ENCODE measurements at places on chromosomes 4 and X.

DNA sequence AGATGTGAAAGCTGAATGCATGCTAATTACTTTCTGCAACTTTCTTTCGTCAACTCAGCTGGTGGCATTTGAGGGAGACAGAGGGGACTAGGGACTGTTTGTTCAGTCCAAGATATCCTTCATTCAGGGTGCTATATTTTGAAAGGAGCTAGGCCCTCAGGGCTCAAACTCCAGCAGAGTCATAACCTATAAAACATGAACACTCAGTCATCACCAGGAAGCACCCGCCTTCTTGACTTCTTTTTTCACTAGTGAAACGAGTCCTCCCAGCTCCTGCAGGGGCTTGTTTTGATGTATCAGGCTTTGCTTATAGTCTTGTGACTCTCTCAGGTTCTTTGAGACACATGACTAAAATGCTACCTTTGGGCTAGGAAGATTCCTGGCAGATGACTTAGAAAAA is 230.6 kb downstream of the PCDH7 start:
- no peak for DNase-seq

DNA sequence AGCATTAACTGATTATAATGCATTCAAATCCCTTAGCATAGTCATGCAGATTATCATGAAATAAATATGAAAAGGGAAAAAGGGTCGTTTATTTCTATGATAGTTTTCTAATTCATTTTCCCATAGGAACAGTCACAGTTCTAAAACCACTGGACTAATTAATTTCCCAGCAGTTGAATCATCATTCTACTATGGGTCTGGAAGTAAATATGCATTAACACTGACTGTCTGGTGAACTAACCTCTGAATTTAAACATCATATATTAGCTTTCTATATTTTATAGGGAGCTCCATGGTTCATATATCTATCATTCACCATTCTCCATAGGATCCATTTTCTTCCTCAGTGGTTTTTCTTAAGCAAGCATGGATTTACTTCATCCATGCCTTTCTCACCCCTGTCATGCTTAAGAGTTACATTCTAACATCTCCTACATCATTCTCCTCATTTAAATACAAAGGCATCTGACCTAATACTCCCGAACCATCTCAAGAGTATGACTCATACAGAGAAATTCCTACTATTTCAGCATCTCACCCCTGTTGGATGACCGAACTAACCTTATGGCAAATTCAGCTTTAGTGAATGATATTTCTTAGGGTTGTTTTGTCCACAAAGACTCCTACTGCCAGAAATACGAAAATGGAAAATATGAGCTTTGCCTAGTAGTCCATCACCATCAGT is 198.7 kb upstream of the ADAMTS3 start:
- DNase-seq: no peak

DNA sequence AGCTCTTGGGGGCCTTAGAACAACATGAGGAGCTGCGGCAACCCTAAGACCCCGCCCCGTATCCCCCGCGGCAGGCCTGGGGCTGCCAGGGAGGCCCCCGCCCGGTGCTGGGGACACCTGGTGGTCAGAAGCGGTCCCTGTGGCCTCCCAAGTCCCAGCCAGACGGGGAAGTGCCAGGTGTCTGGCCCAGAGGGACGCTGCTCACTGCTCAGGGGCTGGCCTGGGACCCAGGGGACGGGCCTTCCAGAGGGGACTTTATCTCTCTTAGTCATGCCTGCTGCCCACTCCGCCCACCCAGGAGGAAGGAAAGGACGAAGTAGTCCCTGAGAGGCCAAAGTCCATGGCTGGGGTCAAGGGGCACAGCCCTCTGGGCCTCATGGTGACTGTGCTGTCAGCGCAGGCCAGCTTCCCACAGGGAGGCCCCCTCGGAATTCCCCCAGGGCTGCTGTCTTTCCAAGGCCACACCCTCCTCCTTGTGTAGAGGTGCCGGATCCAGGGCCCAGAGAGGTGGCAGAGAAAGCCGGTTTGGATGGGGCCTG is 31.0 kb upstream of the HTRA3 start:
- no peak for DNase-seq

- no peak for DNase-seq
These were observed 56.7 kb upstream of the FGFBP2 start for GRCh38 chr4:16019649-16020048.

- DNase-seq: no peak
These were observed 61.7 kb downstream of the NBDY start for GRCh38 chrX:56790778-56791177.

DNA sequence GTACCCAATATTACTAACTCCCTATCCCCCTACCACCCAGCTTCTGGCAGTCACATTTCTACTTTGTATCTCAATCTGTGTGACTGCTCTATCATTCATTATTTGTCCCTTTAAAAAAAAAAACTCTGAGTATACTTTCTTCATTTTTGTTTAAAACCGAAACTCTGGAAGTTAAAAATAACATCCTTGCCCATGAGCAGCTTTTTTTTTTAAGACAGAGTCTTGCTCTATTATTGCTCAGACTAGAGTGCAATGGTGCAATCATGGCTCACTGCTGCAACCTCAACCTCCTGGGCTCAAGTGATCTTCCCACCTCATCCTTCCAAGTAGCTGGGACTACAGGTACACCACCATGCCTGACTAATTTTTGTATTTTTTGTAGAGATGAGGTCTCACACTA is 15.8 kb downstream of the UBE2K start:
- DNase-seq: peak; percentile 8

- DNase-seq: no peak
These were observed 29.8 kb upstream of the SMAD1 start for GRCh38 chr4:145451895-145452294.

GRCh38 chr4:118957722-118958445 is 69.2 kb downstream of the SYNPO2 start:
- DNase-seq: no peak

DNA sequence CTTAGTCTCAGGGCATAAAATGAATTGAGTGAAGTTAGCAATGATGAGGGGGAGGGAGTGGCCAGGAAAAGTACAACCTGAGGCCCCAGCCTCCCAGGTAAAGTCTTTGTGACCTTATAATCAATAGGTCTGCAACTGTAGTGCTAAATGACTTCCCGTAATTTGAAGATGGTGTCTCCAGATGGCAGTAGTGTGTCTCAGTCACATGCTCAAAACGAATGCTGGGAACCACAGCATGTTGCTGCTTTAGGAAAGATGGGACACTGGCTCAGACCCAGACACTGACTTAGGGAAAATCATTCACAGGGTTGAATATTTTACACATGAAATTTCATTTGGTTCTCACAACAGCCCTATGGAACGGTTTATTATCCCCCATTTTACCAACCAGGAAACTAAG is 10.3 kb downstream of the SRPX2 start:
- DNase-seq: no peak

GRCh38 chr4:3684546-3684945 is 81.6 kb upstream of the ADRA2C start:
- no peak for DNase-seq

Data from T-helper 2 cell (primary cell).